ENCODE measurements at places on chromosomes 16 and 17. TPM values are rescaled to one million over a fixed set of nuclear protein-coding genes. Genes with fewer than 3 reads are reported as not detected.
A peak's percentile ranks its signal among the peaks of the same experiment; 100 is the strongest.

DNA sequence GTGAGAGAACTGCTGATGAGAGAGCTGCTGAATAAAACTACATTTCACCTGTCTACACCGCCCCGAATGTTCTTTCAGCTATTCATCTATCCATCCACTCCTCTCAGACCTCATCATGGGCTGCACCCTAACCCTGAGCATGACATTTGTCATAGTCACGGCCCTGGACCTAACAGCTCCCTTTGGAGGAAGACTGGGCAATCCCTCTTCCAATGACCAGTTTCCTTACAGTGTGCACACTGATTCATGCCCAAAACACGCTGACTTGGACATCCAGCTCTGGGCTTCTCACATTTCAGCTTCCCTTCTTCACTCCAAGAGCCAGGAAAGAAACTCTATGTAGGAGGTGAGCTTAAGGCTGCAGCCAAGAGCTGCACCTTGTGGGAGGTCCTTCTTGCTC is 41.8 kb upstream of the ARL4D start:
- no peak overlapping the region for H3K27ac ChIP-seq
- no peak overlapping the region for H3K4me3 ChIP-seq
- no peak for DNase-seq
- H3K27me3 ChIP-seq, result no peaks in the 10 kb centered on the region

- H3K36me3 ChIP-seq, result no peaks in the 10 kb centered on the region
- peaks cover 8% of the 10 kb centered on the region for H3K4me1 ChIP-seq
- DNase-seq, result no peak
- no peak overlapping the region for H3K4me3 ChIP-seq
Measured at GRCh38 chr17:53792451-53792850, 30.3 kb upstream of the KIF2B start.

GRCh38 chr16:1351215-1351581 is 480 bp downstream of the TSR3 start:
- DNase-seq, result no peak
- H3K4me3 ChIP-seq, result peak overlapping the region; percentile 74
- peaks cover under 1% of the 10 kb centered on the region for H3K27me3 ChIP-seq
- no peaks in the 10 kb centered on the region for H3K36me3 ChIP-seq
- H3K4me1 ChIP-seq, result peaks cover 13% of the 10 kb centered on the region
- peak overlapping the region; percentile 47 for H3K27ac ChIP-seq

The ABCC11 gene
- 0.47 TPM for total RNA-seq

GRCh38 chr17:29010586-29010985 is 4.8 kb upstream of the SEZ6 start:
- H3K27ac ChIP-seq, result no peak overlapping the region
- no peak overlapping the region for H3K4me3 ChIP-seq
- no peaks in the 10 kb centered on the region for H3K36me3 ChIP-seq
- peaks cover 91% of the 10 kb centered on the region for H3K27me3 ChIP-seq
- DNase-seq, result no peak

DNA sequence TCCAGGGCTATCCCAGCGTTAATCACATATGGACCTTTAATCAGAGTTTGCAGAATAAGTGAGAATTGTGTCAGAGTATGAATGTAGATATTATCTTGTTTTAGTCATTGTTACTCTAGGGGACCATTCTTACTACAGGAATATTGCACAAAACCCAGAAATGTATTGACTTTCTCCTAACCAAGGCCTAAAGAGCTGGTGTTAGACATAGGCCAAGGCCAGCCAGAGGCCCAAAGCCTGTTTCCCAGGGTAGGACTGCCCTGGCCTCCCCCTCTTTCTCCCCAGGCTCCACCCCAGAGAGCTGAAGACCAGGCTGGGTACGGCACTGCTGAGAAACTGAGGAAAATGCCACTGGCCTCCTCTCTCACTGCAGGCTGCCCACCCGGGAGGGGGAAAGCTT is 41.9 kb upstream of the MEOX1 start:
- H3K4me1 ChIP-seq, result peaks cover 3% of the 10 kb centered on the region
- DNase-seq, result no peak
- H3K4me3 ChIP-seq, result no peak overlapping the region
- no peak overlapping the region for H3K27ac ChIP-seq

The DOK4 gene
- total RNA-seq, result 79.0 TPM

The KRTAP1-1 gene
- total RNA-seq, result not detected

- no peaks in the 10 kb centered on the region for H3K36me3 ChIP-seq
- no peaks in the 10 kb centered on the region for H3K4me1 ChIP-seq
- no peaks in the 10 kb centered on the region for H3K27me3 ChIP-seq
- DNase-seq, result no peak
Measured at GRCh38 chr17:9279893-9280292, 258.6 kb downstream of the NTN1 start.

The NGFR gene
- 14.7 TPM for total RNA-seq

DNA sequence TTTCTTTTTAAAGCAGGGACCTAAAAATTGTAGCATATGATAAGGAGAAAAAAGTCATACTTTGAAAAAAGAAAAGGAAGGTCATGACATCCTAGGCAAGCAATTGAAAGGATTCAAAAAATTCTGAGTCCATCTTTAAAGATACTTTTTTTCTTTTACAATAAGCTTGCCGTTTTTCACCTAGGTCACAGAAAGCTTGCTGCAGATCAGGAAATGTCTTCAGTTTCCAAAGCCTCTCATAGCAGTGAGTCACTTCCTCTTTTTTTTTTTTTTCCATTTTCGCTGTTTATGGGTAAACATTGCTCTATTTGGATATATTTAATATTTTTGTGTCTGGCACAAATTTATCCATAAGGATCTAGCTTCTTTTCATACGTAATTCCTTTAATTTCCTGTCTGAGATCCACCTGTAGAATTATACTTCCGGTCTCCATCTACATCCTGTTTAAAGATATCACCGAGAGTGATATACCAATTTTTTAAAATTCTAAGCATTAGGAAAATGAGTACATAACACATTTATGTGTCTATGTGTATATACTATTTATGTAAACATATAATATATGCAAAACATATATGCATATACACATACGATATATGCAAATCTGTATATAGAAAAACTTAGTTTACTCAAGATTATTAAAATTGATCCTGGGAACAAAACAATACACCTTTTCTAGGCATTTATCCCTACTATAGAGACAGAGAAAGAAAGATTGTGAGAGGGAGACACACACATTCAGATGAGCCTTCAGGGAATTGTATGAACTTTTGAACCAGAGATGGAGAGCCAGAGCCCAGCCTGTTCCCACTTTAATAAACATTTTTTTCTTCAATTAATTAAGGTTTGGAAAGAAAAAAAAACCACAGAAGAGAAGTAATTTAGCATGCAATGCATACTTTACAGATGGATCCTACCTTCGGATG is 134.4 kb downstream of the SKAP1 start:
- no peaks in the 10 kb centered on the region for H3K36me3 ChIP-seq
- H3K27ac ChIP-seq, result peak overlapping the region; percentile 95
- peaks cover 86% of the 10 kb centered on the region for H3K4me1 ChIP-seq

The SRL gene
- total RNA-seq, result 1.8 TPM

- no peak for DNase-seq
- peaks cover 1% of the 10 kb centered on the region for H3K4me1 ChIP-seq
- H3K36me3 ChIP-seq, result no peaks in the 10 kb centered on the region
- no peak overlapping the region for H3K27ac ChIP-seq
- H3K27me3 ChIP-seq, result peaks cover 30% of the 10 kb centered on the region
Measured at GRCh38 chr17:6457688-6458459, 13.6 kb downstream of the PIMREG start.

GRCh38 chr17:42883802-42884558 is 16.6 kb upstream of the G6PC1 start:
- no peak overlapping the region for H3K4me3 ChIP-seq
- H3K4me1 ChIP-seq, result no peaks in the 10 kb centered on the region

The NPIPA2 gene
- total RNA-seq, result 11.5 TPM

DNA sequence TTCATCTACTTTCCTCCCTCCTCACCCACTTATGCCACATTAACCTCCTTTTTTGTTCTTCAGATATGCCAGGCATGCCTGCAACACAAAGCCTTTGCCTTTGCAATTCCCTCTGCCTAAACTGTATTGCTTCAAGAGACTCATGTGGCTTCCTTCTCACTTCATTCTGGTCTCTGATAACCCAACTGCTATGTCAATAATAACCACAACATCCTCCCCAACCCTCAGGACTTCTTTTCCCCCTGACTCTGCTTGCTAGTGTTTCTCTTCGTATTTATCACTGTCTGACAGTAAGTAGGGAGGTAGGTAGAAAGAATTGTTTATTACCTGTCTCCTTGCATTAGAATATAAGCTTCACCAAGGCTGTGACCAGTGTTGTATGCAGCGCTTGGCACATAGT is 22.4 kb downstream of the RBL2 start:
- no peak overlapping the region for H3K4me3 ChIP-seq
- peaks cover 19% of the 10 kb centered on the region for H3K4me1 ChIP-seq
- no peak overlapping the region for H3K27ac ChIP-seq
- peaks cover 37% of the 10 kb centered on the region for H3K36me3 ChIP-seq
- H3K27me3 ChIP-seq, result no peaks in the 10 kb centered on the region
- no peak for DNase-seq

The PLLP gene
- total RNA-seq, result 1.1 TPM

The ACSM2B gene
- not detected for total RNA-seq

DNA sequence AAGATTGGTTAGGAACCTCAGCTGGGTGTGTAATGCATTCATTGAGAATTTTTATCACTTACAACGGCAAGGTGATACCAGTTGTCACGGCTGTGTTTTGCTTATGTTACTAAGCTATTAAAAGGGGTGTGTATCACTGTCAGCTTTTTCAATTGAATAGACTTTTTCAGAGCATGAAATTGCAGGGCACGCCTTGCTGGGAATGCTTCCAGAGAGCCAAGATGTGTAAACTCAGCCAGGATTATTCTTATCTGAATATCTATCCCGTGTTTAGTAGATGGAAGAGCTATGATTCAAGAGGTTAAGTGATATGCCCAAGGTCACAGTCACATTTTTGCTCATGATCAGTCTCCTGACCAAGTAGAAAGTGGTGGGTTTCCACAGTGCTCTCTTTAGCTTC is 6.6 kb upstream of the TEKT3 start:
- peak overlapping the region; percentile 11 for H3K27ac ChIP-seq
- peaks cover 19% of the 10 kb centered on the region for H3K27me3 ChIP-seq
- H3K4me1 ChIP-seq, result peaks cover 28% of the 10 kb centered on the region
- no peak overlapping the region for H3K4me3 ChIP-seq
- H3K36me3 ChIP-seq, result no peaks in the 10 kb centered on the region
- no peak for DNase-seq

The SEPTIN1 gene
- total RNA-seq, result 0.86 TPM

The ARHGAP44 gene
- total RNA-seq, result 11.7 TPM

GRCh38 chr17:41733348-41734138 is 900 bp downstream of the HAP1 start:
- H3K36me3 ChIP-seq, result no peaks in the 10 kb centered on the region
- peaks cover 79% of the 10 kb centered on the region for H3K27me3 ChIP-seq
- peak overlapping the region; percentile 60 for H3K4me3 ChIP-seq
- DNase-seq, result no peak
- no peak overlapping the region for H3K27ac ChIP-seq

The HOXB4 gene
- 34.4 TPM for total RNA-seq

The GRIN2C gene
- 0.29 TPM for total RNA-seq

DNA sequence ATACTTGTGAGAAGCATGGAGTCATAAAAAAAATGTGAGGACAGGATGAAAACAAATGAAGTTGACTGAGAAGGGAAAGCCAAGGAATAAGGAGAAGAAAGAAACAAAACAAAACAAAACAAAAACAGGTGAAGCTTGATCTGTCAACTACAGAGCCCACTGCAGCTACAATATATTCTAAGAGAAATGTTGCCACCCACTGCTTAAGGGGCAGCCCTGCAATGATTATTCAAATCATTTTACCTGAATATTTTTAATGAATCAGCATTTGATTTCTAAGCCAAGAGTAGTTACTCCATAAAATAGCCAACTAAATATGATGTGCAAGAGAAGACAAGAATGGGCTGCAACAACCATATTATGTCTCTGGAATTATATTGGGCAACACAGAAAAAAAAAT is 252.0 kb upstream of the KIF2B start:
- H3K4me3 ChIP-seq, result no peak overlapping the region
- no peaks in the 10 kb centered on the region for H3K36me3 ChIP-seq
- DNase-seq, result no peak

The SLC5A10 gene
- 0.25 TPM for total RNA-seq

The NPTX1 gene
- total RNA-seq, result 0.27 TPM

GRCh38 chr17:46875849-46876352 is 24.5 kb downstream of the WNT9B start:
- H3K36me3 ChIP-seq, result no peaks in the 10 kb centered on the region
- H3K4me3 ChIP-seq, result no peak overlapping the region
- no peaks in the 10 kb centered on the region for H3K4me1 ChIP-seq
- H3K27ac ChIP-seq, result no peak overlapping the region

DNA sequence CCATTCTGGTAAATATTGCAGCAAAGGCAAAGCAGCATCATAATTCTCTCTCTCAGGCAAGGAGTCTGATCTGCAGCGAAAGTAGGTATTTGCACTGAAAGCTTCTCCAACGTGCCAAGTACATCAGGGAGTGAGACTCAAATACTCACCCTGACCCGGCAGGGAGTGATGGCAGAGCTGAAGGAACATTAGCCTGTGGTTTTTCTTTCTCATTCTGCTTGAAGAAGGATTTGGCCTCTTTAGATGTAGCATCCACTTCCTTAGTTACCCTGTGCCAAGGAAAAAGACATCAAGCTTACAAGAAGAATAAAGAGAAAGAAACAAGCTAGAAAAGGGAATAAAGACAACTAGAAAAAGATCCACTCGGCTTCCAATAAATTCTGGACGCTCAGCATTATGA is 38.4 kb downstream of the CFDP1 start:
- H3K4me1 ChIP-seq, result no peaks in the 10 kb centered on the region
- peaks cover 33% of the 10 kb centered on the region for H3K36me3 ChIP-seq
- H3K27me3 ChIP-seq, result no peaks in the 10 kb centered on the region
- no peak overlapping the region for H3K27ac ChIP-seq

The C16orf46 gene
- 0.90 TPM for total RNA-seq

DNA sequence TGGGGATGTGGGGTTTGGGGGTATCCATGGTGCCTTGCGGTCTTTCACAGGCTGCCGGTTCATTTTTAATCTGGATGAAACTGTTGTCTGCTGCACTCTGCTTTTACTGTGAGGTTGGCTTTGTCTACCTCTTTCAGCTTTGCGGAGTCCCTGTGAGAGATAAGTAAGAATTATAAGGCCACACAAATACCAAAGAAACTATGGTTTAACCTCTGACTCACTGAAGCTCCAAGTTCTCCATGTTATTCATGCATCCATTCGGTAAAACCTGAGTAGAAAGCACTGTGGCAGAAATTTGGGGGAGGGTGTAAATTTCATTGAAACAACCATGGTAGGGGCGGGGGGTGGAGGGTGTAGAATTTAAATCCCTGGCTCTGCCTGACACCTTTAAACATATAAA is 30.5 kb downstream of the KIAA0753 start:
- H3K4me1 ChIP-seq, result no peaks in the 10 kb centered on the region
- no peaks in the 10 kb centered on the region for H3K27me3 ChIP-seq
- DNase-seq, result no peak
- H3K36me3 ChIP-seq, result peaks cover 25% of the 10 kb centered on the region

All from mesothelial cell of epicardium (in vitro differentiated cells).